OCI-M1 (cell line): ENCODE measurements at places on chromosomes 11 and 22.

DNA sequence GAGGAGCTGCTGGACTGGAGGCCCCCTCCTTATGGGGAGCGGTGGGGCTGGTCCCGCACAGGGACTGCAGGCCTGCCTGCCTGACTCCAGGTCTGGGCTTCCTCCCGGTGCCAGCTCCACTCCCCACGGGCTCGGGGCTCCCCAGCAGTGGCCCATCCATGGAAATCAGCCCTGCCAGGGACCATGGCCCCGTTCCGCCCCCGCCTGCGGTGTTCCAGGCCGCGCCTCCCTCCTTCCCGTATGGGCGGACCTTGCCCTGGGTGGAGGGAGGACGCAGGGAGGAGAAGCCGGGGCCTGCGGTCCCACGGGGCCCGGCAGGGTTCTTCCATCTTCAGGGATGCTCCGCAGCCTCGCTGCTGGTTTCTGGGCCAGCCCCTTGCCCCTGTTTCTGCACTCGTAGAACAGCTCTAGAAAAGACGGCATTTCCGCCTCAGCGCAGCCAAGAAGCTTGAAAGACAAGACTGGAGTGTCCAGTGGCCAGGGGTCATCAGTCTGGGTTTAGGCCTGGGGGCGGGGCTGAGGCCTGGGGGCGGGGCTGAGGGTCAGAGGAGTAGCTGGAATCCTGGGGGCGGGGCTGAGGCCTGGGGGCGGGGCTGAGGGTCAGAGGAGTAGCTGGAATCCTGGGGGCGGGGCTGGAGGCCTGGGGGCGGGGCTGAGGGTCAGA is 1330.6 kb downstream of the BRD1 start:
- DNase-seq = no peak

- DNase-seq = peak; percentile 99
These were observed 6.7 kb upstream of the GDPD5 start for GRCh38 chr11:75532200-75533048.

GRCh38 chr11:43861141-43861540 is 19.5 kb upstream of the ALKBH3 start:
- no peak for DNase-seq

- no peak for DNase-seq
These were observed 25.9 kb downstream of the ALG12 start for GRCh38 chr22:49892226-49892899.

GRCh38 chr11:13259374-13259773 is 18.2 kb upstream of the BMAL1 start:
- no peak for DNase-seq

DNA sequence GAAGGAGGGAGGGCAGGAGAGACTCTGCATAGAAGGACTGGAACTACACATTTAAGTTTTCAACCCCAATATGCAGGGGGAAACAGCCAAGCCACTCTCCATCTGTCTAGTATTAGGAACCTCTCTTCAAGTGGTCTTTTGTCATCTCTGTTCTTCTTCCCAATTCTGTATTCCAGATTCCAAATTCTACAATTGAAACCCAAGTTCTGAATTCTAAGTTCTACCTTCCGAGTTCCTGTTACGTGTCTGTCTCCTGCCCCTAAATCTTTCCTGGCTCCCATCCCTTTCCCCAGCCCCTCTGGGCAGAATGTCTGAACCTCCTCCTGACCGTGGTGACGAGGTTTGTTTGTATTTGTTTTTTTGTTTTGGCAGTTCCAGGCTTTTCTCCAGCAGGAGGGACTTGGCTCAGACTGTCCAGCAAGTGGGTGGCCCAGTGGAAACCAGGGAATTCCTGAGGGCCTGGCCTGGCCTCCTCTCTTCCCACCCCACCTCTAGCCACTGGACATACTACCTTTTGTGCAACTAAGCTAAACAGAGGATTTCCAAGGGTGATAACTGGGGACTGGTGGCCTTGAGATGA is 1.6 kb upstream of the THOC5 start:
- DNase-seq = no peak

- peak; percentile 32 for DNase-seq
These were observed 154.9 kb downstream of the TRPC6 start for GRCh38 chr11:101428918-101429317.

DNA sequence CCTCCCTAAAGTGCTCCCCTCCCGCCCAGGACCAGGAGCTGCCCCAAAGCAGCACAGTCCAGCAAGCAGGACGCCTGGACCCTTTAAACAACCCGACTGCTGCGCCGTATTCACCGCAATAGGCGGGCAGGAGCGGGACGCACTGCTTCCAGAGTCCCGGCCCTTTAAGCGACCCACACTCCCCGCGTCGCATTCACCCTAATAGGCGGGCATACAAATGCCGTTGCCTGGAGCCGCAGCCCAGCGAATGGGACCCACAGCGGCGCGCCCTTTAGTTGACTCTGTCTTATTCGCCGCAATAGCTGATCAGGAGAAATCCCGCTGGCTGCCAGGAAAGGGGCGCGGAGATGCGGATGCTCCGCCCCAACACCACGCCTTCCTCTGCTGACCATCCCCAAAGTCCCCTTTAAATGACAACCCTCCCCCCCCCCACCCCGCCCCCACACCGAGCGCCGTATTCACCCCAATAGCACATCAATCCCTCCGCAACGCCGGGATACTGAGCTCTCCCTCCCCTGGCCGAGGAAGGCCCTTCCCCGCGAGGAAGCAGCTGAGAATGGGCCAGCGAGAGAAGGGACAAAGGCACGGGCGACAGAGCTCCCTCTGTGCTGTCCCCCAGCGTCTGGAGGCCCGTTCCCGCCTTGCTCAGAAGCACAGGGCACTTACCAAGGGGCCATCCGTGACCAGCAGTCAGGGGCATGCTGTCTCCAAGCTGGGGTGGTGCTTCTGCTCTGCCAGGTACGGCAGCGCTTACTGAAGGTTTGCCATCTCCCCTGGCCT is 4.7 kb downstream of the OSBPL5 start:
- peak; percentile 83 for DNase-seq

- DNase-seq = no peak
These were observed 53.5 kb downstream of the COMMD9 start for GRCh38 chr11:36235750-36236149.

- no peak for DNase-seq
These were observed 26.7 kb upstream of the RASL10A start for GRCh38 chr22:29342177-29342576.

GRCh38 chr11:127075758-127076157 is 75.2 kb upstream of the KIRREL3 start:
- DNase-seq = no peak

- DNase-seq = no peak
These were observed 5.3 kb downstream of the SPTBN2 start for GRCh38 chr11:66723693-66724092.

GRCh38 chr11:68673991-68674390 is 10.4 kb upstream of the GAL start:
- DNase-seq = no peak

DNA sequence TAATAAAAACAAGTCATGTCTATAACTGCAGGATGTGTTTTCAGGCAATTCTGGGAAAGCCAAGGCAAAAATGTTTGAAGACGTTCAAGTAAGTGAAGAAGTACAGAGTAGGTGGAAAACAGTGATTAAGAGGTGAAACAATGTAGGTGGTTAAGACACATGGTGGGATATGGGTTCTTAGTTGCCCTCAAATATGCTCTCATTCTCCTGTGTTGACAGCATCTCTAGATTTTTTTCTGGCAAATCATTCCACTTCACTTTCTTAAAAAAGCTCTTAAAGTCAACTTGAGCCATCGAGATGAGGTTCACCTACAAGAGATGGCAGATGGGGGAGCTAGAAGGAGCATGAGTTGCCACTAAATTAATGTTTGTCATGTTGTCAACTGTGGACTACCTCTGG is 1041.0 kb upstream of the CNTN5 start:
- no peak for DNase-seq

DNA sequence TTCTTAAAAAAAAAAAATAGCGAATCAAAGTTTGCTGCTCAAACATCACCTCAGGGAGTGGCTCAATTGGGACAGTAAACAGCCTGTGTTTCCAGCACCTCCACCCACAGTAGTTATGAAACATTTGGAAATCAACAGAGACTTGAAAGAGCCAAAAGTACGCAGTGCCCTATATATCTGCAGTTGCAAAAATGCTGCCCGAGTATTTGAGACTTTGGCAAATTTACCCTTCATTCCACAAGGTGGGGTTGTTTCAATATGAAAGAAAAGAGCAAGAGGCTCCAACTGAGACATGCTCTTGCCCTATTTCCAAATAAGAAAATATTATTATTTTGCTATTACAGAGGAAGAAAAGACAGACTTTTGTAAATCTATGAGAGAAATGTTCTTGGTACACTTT is 851.1 kb upstream of the RAG2 start:
- DNase-seq = peak; percentile 72

GRCh38 chr11:99489581-99489980 is 468.8 kb downstream of the CNTN5 start:
- DNase-seq = no peak

GRCh38 chr11:123299721-123300120 is 104.7 kb upstream of the CLMP start:
- no peak for DNase-seq

DNA sequence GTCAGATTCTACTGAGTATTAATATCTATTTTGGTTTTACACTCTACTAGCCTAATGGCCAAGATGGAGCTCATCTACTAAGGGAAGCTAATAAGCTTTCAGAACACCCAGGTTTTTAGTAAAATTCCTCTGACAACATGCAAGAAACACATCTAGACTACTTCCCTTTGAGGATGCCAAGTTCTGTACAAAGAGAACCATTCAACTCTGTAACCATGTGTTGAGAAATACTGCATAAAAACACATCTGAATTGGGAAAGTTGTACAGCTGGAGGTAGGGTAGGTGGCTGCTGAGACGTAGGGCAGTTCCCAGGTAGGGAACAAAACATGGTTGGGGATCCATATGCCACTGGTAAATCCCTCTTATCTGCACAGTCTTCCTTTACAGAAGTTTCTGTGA is 66.2 kb downstream of the SC5D start:
- no peak for DNase-seq

DNA sequence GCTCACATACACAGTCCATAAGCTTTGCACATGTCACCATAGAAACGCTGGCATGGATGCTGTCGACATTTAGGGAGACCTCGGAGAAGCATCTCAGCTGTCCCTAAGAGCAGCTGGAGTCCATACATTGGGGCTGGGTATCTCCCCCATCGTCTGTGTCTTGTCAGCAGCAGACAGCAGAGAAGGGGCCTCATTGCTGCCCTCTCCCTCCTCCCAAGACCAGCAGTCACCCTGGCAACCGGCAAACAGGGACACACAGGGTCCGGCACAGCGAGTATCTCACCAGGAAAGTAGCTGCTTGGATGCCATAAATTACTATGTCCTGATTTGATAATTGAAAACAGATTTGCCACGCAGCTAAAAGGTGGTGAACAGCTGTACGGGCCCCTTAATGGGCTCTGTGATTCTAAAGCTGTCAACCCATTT is 84.4 kb downstream of the CD44 start:
- no peak for DNase-seq

DNA sequence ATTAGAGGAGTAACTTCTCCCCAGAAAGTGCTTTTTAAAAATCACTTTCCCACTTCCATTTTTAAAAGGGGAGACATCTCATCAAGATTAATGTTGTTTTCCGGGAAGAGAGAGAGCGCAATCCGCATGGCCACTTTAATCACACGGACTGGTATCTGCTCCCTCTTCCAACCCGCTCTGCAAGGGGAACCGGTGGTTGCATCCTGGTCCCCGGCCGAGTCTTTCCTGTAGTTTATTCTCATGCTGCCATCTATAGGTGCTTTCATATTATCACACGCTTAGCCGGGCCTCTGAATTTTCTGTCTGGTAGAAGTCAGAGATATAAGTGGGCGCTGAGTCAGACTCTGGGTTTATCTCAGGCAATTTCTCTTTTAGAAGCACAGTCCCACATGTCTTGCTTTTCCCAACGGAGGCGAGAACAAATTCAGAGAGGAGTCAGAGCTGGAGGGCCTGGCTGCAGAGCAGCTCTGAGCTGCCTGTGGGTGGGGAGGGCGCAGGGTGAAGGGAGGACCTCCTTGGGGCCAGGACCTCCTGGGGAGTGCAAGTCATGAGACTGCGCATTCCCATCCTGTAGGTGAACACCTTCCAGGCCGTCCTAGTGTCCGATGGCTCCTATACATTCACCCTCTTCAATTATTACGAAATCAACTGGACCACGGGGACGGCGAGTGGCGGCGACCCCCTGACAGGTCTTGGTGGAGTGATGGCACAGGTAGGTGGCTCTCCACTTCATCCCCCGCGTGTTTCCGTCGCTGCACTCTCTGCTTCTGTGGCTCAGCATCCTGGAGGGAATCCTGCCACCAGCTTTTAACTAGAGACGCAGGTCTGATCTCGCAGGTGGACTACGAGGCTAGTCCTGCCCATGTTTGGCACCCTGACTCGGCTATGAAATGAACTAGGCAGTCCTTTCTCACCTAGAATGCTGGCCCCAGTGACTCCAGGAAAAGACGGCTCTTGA is 11.7 kb downstream of the TECTA start:
- DNase-seq = peak; percentile 90

DNA sequence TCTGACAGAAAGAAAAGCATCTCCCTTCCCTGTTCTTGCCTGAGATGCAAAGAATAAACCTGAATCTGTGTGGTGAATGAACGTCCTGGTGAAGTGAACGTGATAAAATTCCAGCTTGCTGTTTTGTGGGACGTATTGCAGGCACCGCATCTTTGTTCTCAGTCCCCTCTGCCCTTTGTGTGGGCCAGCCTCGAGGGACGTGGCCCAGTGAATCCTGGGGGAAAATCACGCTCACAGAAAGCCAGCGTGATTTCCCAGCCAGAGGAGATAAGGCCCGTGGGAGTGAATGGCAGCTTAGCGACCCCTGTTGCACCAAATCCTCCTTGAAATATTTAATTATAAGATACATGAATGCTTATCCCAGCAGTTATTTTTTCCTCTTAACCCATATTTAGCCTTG is 129.1 kb downstream of the COMMD9 start:
- DNase-seq = no peak

GRCh38 chr11:28820296-28820989 is 712.3 kb downstream of the METTL15 start:
- DNase-seq = no peak

GRCh38 chr11:127035824-127036223 is 35.3 kb upstream of the KIRREL3 start:
- no peak for DNase-seq

DNA sequence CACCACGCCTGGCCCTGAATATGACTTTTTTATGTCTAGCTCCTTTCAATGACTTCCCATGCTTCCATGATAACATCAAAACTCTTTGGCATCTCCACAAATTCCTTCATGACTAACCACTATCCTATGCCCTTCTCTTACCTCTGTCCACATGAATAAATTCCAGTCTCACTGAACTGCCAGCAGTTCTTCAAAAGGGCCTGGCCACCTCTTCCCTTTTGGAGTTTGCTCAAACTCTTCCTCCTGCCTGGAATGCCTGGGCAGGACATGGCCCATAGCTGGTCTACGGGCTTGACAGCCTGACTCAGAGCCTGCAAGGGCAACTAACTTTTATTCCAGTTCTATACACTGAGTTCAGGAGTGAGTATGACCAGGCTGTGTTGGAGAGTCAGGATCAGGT is 41.8 kb upstream of the ZBTB16 start:
- no peak for DNase-seq
